ENCODE measurements at places on chromosomes 7 and 10.

DNA sequence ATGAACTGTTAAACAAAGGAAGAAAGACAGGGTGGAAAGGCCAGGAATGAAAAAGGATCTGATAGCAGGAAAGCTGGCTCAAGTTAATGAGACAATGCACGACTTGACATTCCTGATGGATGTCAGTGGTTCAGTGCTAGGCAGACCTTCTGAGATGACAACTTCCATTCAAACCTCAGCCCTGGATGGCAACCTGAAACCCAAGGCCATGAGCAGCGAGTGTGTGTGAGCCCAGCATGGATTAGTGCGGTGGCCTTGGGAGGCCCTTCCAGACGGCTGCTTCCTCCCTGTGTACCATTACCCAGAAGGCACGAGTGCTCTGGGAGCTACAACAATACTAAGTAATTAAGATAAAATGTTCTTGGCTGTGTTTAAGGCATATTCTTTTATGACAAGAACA, 18.8 kb downstream of the TRIL start:
- no peak for DNase-seq

DNA sequence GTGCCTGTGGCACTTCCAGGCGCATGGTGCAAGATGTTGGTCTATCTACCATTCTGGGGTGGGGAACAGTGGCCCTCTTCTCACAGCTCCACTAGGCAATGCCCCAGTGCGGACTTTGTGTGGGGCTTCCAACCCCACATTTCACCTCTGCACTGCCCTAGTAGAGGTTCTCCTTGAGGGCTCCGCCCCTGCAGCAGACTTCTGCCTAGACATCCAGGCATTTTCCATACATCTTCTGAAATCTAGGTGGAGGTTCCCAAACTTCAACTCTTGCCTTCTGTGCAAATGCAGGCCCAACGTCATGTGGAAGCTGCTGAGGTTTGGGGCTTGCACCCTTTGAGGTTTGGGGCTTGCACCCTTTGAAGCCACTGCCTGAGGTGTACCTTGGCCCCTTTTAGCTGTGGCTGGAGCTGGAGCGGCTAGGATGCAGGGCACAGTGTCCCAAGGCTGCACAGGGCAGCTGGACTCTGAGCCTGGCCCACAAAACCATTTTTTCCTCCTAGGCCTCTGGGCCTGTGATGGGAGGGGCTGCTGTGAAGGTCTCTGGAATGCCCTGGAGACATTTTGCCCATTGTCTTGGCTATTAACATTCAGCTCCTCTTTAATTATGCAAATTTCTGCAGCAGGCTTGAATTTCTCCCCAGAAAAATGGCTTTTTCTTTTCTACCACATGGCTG, 130.6 kb upstream of the EFCAB10 start:
- no peak for DNase-seq

DNA sequence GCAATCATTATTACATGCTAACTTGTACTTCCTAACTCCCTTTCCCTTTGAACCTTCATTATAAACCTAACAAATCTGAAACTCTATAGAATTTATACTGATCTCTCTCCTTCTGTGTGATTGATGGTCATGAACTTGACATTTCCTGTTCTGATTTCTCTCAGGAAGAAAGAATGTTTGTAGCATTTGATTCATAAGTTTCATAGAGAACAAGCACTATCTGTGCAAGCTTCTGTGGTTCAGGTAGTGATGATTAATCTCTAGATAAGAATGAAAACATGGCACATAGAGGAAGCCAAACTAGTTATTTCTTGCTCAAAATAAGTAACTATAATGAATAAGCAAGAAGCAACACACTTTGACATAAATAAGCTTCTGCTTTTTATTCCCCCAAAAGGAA, 34.2 kb downstream of the TFPI2 start:
- DNase-seq = no peak

DNA sequence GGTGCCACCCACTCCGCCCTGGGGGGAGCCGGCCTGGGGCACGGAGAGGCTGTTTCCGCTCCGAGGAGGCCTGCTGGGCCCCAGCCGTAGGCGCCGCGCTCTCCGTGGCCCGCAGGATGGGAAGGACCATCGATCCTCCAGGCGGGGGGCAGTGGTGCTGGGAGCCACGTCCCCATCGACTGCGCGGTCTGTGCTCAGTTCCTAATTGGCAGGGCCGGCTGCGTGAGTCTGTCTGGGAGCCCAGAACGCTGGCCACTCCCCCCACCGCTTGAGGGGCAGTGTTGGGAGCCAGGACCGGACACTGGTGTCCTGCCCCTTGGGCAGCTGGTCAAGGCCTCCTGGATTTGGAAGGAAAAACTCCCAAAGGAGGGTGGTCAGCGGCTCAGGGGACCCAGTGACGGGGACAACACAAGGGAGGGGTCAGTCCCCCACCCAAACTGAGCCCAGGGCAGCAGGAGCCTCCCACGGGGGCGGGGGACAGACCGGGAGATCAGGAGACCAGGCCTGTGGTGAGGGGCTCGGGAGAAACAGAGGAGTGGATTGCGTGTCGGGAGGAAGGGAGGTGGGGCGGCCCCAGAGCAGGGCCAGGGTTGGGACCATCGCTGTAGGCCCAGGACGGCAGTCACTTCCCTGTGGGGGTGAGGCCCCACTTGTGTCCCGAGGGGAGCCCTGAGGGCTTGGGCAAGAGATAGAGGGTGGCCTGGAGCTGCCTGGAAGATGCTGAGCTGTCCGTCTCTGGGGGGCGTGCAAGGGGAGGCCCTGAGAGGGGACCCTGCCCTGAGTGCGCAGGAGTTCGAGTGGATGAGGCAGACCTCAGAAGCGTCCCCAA, 89.0 kb downstream of the UNCX start:
- no peak for DNase-seq

- peak; percentile 89 for DNase-seq
Measured at GRCh38 chr10:97318772-97319651, at the start of gene FRAT1. TSS of gene FRAT1 (plus strand) at chr10:97319271. CDS start at chr10:97319454, 183 bp downstream.

- no peak for DNase-seq
Measured at GRCh38 chr10:13719425-13719824, 132.7 kb downstream of the PRPF18 start.

GRCh38 chr7:80967917-80968297, 49.1 kb upstream of the SEMA3C start:
- DNase-seq = no peak

- no peak for DNase-seq
Measured at GRCh38 chr7:32206987-32207386, 136.8 kb upstream of the PDE1C start.

GRCh38 chr10:126844406-126844805, 60.8 kb upstream of the DOCK1 start:
- DNase-seq = no peak

GRCh38 chr7:19663816-19664462, 44.9 kb downstream of the POLR1F start:
- DNase-seq = no peak

DNA sequence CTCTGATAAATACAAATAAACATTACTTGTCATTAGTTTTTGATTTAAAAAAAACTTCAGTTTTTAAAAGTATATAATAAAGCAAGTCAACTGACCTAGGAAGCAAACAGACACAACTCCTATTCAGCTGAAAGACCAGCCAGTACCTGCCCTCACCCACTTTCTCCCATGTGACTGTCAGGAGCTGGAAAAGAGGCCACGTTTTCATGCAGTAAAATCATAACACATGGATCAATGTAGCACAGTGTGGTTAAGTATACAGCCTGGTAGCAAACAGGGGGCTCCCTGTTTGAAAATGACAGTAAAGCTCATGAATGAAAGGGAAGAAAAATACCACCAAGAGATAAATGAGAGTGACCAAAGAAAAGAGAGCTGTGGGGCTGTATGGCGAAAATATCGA, 21.6 kb downstream of the KIN start:
- DNase-seq = no peak

DNA sequence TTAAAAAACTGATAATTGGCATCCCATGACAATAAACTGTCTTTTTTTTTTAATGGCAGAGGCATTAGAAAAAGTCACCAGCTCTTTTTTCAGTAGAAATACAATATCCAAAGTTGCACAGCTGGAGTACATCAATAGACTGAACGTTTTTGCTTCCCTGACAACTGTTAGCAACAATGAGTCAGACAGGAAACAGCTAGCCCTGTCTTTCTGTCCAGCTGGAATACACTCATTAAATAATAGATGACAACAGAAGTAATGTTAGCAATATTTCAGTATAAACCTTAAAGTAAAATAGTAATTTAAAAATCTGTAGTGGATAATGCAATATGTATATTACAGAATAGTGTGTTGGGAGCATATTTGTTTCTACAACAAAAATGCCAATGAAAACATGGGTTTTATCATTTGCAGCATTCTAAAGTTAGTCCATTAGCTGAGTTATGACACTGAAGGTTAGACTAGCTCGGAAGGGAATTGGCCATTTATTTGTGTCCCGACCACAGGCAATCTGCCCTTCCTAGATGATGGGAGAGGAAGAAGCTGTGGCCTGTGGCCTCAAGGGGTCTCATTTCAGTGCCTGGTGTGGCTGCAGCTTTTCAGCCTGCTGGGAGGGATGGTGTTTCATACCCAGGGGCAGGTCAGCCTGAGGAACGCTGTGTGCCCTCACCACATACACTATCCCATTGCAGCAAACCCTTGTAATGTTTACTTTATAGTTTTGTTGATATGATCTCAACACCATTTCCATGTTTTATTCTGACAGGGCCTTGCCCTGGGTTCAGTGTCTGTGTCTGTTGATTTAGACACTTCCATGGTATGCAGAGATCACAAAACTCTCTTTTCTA, 173.3 kb downstream of the SLC16A9 start:
- no peak for DNase-seq

- no peak for DNase-seq
Measured at GRCh38 chr10:100718197-100718742, 27.1 kb upstream of the PAX2 start.

DNA sequence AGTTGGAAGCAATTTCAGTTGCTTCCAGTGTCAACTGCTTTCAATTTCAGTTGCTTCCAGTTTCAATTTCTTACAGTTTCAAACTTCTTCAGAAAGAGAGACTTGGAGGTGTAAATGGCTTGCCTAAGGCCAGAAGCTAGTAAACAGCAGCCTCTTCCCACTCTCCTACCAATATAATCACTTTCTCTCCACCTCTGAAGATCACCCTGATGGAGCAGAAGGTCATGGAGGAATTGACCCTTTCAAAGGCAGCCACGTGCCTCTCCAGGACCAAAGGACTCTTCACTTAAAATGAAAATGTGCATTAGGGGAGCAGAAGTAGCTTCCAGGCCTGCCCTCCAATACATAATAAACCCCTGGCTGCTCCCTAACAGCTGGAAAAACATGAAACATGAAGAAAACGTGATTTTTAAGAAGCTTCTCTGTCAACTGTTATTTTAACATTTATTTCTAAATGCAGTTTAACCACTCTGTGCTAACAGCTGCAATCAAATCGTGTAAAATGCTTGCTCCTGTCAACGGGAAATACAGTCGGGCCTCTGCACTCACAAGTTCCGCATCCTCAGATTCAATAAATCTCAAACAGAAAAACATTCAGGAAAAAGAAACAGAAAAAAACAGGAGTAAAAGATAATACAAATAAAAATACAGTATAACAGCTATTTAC, 1020.6 kb downstream of the XPNPEP1 start:
- no peak for DNase-seq

DNA sequence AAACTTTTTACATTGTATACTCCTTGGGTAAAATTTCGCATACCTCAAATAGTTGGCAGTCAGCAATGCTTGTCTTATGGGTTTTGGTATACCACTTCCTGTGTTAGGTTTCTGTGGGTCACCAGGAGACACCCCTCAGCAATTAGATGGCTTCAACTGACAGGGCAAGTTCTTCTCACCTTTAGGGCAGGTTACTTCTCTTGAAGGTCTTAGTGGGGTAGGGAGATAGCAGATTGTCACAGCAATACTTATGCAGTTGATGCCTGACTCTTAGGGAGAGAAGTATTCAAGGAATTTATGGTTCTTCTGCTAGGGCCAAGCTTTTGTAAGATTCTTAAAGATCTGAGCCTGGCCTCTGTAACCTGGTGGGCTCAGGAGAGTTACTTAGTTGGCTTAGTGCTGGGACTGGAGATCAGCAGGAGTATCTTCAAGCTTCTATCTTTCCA, 42.9 kb downstream of the MKLN1 start:
- DNase-seq = peak; percentile 13

GRCh38 chr7:116979430-116979829, 26.1 kb downstream of the ST7 start:
- DNase-seq = no peak

DNA sequence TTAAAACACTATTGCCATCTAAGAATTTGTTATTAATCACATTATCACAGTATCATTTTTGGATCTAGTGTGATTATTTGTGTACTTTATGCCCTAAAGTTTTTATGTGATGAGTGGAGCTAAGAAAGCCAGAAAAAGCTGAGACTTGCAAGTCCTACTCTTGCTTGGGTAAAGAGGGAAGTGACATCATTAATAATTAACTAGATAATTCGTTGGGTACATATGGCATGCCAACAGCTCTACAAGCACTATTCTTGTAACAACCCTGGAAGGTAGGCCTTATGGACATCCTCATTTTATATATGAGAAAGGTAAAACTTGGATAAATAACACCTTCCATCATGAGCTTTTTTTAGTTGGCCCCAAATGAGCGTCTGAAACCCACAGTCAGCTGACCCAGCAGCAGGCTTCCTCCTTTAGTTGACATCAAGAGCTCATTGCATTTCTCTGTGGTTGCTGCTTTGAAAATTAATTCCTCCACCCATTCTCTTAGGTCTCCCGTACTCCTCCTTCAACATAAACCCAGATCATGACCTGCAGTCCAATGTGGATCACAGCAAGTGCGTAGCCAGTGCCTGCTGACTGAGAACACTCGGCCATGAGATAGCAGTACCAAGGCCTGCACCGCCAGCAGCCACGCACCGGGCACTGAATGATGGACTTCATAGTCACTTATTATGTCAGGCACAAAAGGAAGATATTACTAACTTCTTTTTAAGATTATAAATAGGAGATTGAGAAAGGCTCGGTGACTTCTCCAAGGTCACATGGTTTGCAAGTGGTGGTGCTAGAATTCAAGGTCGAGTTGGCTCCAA, 292.0 kb upstream of the AOAH start:
- DNase-seq = no peak

- no peak for DNase-seq
Measured at GRCh38 chr10:48251525-48252353, 22.8 kb downstream of the FRMPD2 start.

GRCh38 chr7:154973381-154973780, 29.5 kb downstream of the PAXIP1 start:
- no peak for DNase-seq

DNA sequence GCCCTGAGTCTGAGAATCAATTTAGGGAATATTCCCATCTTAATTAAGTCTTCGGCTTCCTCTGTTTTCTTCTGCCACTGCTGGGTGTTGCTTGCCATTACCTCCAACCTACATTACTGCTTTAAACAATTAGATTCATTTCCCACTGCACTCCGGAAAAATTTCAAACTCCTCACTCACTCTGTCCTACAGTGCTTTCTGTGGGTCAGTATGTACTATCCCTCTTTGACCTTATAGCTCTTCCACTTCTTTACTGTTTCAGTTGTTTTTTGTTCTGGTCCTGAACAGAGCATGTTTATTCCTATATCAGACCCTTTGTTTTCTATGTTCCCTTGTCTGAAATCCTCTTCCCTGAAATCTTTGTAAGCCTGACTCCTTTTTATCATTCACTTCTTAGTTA, 160.6 kb downstream of the MAGI2 start:
- no peak for DNase-seq

GRCh38 chr7:74217455-74218342, 7.9 kb downstream of the LAT2 start:
- DNase-seq = no peak

GRCh38 chr7:5694221-5694754, 87.2 kb downstream of the RNF216 start:
- no peak for DNase-seq
